Stimulated activated CD4-positive, alpha-beta T cell treated with anti-CD3 and anti-CD28 coated beads, Interleukin-15, amount 100 ng/mL, for 1 hour (primary cell): ENCODE measurements at places on chromosomes 2 and 18.

- no peak for DNase-seq
Measured at GRCh38 chr2:69612200-69612599, 31.3 kb downstream of the AAK1 start.

DNA sequence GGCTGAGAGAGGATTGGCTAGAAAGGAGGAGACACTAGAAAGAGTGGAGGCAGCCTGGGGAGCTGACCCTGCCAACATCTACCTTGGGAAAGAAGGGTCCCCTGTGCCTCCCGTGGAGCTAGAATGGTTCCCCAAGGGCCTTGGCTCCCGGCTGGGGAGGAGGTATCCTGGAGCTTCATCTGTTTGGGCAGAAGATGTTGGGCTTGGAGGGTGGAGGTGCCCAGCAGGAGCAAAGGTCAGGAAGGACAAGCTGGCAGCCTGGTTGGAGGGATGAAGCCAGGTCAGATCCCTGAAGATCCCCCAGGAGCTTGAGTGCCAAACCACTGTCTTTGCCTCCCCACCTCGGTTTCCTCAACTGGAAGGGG, 2.9 kb downstream of the ATP6V1B1 start:
- DNase-seq = no peak

GRCh38 chr18:47847635-47848034, 82.8 kb downstream of the SMAD2 start:
- no peak for DNase-seq

DNA sequence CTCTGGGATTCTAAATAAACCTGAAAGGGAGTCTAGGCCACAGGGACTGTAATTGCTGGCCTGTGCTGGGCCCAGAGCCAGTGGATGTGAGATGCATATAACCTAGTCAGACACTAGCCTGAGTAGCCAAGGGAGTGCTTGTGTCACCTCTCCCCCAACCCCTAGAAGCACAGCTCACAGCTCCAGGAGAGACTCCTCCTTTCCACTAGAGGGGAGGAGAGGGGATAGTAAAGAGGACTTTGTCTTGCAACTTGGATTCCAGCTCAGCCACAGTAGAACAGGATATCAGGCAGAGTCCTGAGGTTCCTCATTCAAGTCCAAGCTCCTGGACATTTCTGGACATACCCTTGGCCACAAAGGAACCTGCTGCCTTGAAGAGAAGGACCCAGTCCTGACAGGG, 18.4 kb upstream of the EVA1A start:
- DNase-seq = no peak

GRCh38 chr2:201904538-201905420, 98.4 kb downstream of the CDK15 start:
- DNase-seq = no peak

- DNase-seq = no peak
Measured at GRCh38 chr18:8287196-8287885, 321.9 kb upstream of the RAB12 start.

- DNase-seq = no peak
Measured at GRCh38 chr2:55134316-55134706, 84.1 kb upstream of the RTN4 start.

- no peak for DNase-seq
Measured at GRCh38 chr2:11746807-11747459, 501 bp downstream of the LPIN1 start.

GRCh38 chr2:40249577-40249976, 202.3 kb downstream of the SLC8A1 start:
- DNase-seq = no peak

- DNase-seq = no peak
Measured at GRCh38 chr2:25939257-25939668, 43.0 kb downstream of the KIF3C start.

- DNase-seq = no peak
Measured at GRCh38 chr2:85865539-85866164, 23.1 kb downstream of the ST3GAL5 start.

DNA sequence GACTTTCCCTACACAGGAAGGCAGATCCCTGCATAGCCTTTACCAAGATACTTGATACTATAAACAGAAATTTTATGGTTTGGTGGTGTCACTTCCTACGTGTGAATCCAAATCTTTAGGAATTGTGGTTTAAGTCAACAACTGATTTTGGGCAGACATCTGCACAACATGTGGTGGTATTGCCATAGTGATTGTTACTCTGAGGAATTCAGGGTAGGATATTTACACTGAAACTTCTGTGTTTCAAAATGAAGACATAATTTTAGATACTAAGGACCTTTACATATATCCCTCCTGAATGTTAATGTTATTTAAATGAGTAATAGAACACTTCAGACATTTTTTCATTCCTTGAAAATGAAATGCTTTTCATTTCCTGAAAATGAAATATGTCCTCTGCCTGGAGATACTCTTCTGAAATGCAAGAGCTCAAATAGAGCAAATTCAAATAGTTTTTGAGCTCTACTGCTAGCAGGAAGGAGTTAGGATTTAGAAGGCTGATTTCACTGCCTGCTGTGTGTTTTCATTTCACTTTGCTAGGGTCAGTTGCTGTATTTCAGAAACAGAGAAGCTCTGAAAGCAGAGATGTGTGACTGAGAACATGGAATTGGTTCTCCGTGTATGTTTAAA, 77.2 kb downstream of the MDH1 start:
- DNase-seq = no peak

DNA sequence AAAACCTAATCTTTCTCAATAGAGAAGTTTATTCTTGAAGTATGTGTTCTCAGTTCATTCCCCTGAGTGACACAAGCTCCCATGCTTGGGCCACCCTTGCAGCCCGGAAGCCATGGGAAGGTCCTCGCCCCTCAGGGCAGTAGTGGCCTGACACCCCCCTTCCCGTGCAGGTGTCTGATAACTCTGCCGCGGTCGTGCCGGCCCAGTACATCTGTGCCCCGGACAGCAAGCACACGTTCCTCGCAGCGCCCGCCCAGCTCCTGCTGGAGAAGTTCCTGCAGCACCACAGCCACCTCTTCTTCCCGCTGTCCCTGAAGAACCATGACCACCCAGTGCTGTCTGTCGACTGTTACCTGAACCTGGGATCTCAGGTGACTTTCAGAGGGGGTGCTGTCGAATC, 32.4 kb downstream of the NTSR2 start:
- no peak for DNase-seq

- DNase-seq = no peak
Measured at GRCh38 chr2:38073211-38074057, 2.5 kb downstream of the CYP1B1 start.

DNA sequence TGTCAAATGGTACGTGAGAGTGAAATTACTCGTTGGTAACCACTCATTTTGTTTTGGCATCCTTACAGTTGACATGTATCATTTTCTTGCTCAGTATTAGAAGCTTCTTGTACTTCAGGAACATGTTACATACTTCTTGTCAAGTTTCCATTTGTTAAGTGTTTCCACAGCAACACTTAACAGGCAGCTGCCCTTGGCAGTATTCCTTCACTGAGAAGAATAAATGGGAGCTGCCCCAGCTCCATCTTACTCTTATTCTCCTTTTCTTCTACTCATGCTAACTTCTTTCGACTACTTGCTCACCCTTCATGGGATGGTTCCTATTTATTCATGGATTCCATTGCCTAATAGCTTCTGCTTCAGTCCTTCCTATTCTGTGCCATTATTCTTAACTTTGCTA, 60.1 kb upstream of the TUBA3E start:
- no peak for DNase-seq

- no peak for DNase-seq
Measured at GRCh38 chr2:32011485-32011960, 715 bp upstream of the MEMO1 start.

- no peak for DNase-seq
Measured at GRCh38 chr18:519019-519879, 18.7 kb upstream of the COLEC12 start.

- DNase-seq = no peak
Measured at GRCh38 chr2:62465741-62466502, 40.1 kb downstream of the TMEM17 start.

GRCh38 chr2:207836521-207837133, 66.9 kb upstream of the FZD5 start:
- no peak for DNase-seq

DNA sequence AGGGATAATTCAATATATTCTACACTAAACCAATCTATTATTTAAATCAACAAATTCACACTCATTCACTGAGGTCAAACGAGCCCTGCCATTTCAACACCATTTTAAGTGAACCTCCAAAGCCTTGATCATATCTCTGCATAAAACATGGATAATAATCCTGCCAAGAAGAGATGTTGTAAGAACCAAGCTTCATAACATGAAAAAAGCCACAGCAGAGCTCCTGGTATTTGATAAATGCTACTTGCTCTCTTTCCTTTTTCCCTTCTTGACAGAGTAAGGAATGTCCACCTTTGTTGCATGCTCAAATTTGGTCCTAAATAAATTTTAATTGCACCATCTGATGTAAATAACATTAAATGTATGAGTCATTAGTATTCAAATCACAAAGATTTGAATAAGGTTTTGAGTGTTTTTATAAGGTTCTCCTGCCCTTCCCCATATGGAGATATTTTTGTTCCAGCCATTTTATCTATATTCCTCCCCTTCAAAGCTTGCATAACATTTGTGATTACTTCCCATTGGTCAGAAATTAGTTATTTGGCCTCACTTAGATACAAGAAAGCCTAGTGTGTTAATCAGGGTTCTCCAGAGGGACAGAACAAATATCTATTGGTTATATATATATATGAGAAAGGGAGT, 318.8 kb downstream of the RND3 start:
- no peak for DNase-seq

- no peak for DNase-seq
Measured at GRCh38 chr18:29501952-29502351, 1325.0 kb upstream of the CDH2 start.

DNA sequence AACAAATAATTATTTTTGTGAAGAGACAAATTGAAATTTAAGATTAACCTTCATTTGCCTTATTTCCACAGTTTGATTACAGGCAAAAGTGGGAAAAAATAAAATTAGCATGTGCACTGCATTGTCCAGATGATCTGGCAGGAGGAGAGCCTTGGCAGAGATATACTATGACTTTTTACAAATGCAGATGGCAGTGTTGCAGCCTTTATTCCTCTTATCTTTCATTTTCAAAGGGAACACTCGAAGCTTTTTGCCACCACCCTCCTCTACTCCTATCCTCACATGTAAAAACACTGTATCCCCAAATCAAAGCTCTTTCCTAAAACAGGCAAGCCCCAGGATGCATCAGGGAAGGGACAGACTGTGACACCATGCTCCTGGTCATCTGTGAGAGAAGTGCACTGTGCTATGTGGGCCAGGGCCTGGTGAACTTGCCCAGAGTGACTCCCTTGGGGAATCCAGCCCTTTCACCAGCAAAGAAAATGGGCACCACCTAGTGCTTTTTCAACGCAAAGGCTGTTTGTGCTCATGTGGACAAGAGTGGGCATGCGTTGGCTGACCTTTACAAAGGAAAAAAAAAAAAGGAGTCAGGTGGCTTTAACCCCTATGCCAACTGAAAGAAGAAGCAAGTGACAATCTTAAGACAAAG, 74.7 kb upstream of the ETAA1 start:
- no peak for DNase-seq

DNA sequence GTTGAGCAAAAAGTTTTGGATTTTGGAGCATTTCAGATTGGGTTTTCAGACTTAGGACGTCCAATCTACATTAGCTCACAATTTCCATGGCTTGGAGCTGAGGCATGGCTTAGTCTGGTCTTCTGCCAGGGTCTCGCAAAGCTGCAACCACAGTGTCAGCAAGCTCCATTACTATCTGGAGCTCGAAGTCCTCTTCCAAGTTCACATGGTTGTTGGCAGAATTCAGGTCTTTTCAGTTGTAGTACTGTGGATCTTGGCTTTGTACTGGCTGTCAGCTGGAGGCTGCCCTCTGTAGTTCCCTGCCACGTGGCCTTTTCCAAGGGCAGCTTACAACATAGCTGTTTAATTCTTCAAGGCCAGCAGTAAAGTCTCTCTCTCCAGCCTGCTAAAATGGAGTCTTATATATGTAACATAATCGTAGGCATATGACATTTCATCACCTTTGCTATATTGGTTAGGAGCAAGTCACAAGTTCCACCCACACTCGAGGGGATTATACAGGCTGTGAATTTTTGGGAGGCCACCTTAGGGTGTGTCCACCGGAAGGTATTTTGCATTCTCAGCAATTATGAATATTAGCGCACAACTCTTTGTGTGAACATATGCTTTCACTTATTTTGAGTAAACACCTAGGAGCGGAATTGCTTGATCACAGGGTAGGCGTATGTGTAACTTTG, 41.5 kb upstream of the EPC2 start:
- DNase-seq = no peak

DNA sequence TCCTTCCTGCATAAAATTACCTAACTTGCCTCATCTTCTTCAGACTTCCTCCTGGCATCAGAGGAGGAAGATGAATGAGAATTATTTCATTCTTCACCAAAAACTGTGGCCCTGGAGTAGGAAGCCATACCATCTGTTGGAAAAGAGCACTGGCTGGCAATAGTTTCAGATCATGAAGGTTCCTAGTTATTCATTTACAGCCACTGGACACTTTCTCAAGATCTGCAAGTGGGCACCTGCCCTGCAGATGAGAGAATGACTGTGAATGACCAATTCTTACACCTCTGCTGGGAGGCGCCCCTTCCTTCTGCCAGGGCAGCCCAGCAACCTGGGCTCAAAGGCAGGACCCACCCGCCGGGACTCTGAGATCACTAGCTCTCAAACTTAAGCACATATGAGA, 13.0 kb downstream of the DIPK1C start:
- no peak for DNase-seq
